Activated CD4-positive, alpha-beta T cell treated with anti-CD3 and anti-CD28 coated beads, Interleukin-2, amount 50 U/mL, for 24 hours (primary cell): ENCODE measurements at places on chromosomes 13 and 19.

GRCh38 chr13:78382491-78382890, 220.9 kb downstream of the POU4F1 start:
- DNase-seq = no peak

GRCh38 chr13:112067116-112067741, at the start of gene SOX1:
Gene SOX1 (plus strand): TSS chr13:112067149. CDS start chr13:112067659, 510 bp downstream.
- no peak for DNase-seq

GRCh38 chr13:46953941-46954340, 57.1 kb upstream of the HTR2A start:
- DNase-seq = no peak

DNA sequence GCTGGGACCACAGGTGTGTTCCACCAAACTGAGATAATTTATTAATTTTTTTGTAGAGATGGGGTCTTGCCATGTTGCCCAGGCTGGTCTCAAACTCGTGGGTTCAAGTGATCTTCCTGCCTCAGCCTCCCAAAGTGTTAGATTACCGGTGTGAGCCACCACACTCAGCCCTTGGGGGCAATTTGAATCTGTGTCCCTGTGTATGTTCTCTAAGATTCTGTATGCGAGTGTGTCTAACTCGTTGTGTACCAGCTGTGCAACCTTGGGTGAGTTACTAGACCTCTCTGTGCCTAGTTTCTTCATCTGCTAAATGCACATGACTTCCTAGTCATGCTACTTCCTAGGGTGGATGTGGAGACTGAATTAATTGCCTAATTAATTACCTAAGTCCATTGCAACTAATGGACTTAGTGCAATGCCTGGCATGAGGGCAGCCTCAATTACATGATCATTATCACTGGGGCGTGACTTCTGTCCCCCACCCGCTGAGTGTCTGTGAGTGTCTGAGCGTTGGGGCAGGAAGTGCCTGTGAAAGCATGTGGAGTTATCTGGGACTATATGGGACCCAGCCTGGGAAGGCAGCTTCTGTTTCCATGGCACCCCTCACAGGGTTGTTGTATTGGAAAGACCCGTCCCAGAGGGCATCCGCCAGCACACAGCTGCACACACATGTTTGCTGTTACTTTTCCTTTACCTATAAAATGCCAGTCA, 1.8 kb upstream of the NCCRP1 start:
- DNase-seq = no peak

DNA sequence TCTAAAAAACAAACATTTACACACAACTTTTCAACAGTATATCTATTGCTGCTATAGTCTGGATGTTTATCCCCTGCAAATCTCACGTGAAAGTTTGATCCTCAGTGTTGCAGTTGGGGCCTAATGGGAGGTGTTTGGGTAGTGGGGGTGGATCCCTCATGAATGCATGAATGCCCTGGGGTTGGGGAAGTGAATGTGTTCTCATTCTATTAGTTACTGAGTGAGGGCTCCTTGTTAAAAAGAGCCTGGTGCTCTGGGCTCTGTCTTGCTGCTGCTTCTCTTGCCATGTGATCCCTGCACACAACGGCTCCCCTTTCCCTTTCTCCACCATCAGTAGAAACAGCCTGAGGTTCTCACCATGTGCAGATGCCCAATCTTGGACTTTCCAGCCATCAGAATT, 242.7 kb upstream of the HTR2A start:
- DNase-seq = no peak

- DNase-seq = no peak
Observed at GRCh38 chr13:50998326-50998725, 88.7 kb downstream of the RNASEH2B start.

DNA sequence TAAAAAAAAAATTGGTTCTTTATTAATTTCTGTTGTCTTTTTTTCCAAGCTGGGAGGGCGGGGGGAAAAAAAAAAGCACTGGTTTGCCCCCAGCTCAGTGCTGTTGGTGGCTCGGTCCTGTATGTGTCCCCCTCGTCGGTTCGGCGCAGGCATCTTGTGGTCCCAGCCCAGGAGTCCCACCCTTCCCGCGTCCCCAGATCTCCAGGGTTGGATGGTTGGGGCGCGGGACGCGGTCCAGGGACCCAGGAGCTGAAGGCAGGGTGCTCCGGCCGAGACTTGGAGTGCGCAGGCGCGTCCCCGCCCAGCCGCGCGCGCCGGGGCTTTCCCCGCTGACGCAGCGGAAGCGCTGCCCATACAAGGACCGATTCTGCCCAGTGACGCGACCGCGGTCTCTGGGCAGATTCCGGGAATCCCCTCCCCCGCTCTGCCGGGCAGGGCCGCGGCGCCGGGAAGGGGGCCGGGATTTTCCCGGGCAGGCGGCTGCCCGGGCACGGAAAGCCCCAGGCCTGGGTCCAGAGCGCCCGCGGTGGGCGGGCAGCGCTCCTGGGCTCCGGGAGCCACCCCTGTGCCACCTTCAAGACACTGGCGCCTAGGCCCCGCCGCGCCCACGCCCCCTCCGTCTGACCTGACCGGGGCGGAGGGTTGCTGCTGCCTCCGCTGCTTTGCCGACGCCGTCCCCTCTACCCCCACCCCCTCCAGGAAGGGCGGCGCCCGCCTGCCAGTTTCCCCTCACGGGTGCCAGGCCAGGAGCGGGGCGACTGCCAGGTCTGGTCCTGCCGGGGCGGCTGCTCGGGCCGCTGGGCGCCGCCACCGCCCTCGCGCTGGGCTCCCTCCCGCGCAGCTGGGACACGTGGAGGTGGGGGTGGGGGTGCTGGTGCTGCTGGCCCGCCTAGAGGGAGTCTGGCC, 2.3 kb downstream of the JUNB start:
- peak; percentile 89 for DNase-seq
